ENCODE measurements at places on chromosomes 4 and X.

- no peak for DNase-seq
These were observed 170.9 kb upstream of the CASK start for GRCh38 chrX:42094218-42094617.

DNA sequence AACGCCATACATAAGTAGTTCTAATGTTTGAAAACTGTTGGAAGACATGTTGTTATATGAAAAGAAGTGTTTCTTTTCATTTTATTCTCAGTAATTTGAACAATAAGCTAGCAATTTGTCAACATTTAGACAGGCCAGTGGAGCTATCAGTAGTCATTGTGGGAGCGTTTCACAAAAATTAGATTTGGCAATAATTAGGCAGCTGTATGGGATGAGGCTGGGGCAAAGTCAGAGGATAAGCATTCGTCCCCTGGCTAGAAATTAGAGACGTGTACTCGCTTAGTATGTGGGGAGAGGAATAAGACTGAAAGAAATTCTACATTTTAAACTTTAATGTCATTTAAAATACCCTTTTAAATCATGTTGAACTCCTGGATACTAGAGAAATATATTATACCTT lies 70.6 kb downstream of the TMEM144 start:
- DNase-seq, result no peak

DNA sequence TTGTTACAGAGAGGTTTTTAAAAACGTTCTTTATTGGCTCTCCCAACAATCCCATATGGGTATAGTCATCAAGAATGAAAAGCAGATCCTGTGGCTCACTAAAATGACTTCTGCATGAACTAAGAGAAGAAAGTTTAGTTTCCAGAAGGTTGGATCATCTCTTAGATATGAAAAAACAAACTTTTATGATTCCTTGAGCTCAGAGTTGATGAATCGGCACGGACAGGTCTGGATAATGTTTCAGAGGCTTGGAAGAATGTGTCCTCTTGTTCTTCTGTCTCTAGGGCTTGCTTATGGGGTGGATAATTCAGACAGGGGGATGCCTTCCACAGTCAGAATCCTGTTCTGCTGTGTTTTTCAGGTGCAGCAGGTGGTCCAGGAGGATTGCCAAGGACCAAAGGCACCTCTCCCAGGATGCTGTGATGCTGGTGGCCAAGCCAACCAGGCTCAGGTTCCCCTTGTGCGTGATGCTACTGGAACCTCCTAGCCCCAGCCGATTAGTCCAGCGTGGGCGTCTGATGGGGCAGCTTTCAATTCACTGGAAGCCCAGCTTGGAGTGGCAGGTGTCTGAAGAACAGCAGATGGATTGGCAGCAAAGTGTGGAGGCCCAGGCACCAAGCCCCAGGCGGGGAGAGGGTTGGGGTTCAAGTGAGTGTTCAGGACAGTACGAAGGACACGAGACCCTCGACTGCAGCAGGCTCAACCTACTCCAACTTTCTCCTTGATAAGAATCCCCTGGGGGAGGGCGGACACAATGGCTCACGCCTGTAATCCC lies 30.3 kb downstream of the CCKAR start:
- DNase-seq, result no peak

DNA sequence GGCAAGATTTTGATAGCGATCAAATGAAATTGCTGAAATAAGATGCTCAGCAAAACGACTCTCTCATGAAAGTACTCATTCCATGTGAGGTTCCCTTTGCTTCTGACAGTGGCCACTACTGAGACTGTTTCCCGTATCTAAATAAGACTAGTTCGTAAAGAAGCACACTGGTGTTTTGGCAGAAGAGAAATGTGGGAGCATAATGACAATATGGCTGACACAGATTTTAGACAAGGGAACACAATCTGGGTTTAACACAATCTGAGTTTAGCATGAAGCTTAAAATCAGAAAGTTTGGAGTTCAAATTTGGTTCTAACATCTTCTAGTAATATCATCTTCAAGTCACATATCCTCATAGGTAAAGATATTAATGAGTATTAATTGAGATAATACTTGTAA lies 13.7 kb downstream of the GABRA4 start:
- no peak for DNase-seq

DNA sequence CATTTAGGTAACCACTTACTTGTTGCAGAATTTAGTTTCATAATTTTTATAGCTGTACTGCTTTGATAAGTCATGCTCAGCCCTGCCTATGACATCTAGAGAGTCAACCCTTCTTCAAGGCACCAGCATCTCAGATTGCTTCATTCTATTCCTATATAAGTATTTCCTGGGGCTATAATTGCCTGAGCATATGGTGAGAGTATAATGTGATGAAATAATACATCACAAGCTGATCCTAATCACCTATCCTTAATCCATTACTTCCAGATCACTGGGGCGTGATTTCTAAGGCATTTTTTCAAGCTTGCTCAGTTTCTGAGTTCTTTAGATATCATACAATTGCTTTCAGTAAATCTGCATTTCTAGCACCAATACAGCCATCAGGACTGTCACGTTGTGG lies 200.0 kb upstream of the NPY2R start:
- no peak for DNase-seq

DNA sequence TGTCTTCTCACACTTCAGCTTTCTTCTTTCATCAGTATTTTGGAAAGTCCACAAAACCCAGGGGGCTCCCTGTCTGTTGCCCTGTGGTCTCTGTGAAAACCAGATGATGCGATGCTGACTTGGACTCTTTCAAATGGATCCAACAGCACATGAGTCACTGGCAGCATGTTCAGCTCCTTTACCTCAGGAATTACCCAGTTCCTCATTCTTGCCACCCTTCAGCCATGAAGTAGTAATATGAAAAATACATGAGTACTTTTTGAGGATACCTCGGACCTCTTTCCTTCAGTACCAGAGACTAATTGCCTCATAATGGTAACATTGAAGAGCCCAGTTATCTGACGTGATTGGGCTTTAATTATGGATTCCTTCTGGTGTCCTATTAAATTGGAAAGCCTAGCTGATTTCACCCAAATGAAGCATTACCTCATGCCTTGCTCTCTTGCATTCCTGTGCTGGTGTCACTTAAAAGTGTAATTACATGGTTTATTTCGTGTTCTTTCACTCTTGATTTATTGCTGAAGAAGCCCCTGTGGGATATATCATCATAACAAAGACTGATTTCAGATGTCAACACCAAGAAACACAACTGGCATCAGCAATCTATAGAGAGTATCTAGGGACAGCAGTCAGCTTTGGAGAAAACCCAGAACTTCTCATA lies 63.4 kb downstream of the NFKB1 start:
- DNase-seq, result peak; percentile 91

DNA sequence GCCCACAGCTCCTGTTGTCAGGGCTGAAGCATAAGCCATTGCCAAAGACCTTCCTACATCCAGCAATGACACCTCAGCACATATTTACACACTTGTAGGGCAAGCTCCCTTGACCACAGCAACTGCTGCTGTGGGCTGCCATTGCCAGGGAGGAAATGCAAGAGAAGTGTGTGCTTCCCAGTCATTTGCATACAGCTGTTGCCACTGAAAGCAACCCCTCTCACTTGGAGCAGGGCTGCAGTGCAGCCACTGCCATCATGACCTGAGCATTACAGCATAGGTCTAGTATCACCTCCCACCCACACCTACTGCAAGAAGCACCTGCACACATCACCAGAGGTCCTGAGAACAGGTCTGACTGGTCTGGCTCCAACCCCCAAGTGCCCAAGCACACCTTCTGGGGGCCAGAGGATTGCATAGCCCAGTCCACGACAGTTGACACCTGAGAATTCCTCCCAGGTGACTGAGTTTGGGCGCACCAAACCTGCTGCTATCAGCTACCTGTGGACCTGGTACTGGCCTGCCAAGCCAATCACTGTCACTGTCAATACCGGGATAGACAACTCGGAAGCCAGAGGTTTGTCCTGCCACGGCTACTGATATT lies 636.5 kb upstream of the SLIT2 start:
- DNase-seq, result no peak

DNA sequence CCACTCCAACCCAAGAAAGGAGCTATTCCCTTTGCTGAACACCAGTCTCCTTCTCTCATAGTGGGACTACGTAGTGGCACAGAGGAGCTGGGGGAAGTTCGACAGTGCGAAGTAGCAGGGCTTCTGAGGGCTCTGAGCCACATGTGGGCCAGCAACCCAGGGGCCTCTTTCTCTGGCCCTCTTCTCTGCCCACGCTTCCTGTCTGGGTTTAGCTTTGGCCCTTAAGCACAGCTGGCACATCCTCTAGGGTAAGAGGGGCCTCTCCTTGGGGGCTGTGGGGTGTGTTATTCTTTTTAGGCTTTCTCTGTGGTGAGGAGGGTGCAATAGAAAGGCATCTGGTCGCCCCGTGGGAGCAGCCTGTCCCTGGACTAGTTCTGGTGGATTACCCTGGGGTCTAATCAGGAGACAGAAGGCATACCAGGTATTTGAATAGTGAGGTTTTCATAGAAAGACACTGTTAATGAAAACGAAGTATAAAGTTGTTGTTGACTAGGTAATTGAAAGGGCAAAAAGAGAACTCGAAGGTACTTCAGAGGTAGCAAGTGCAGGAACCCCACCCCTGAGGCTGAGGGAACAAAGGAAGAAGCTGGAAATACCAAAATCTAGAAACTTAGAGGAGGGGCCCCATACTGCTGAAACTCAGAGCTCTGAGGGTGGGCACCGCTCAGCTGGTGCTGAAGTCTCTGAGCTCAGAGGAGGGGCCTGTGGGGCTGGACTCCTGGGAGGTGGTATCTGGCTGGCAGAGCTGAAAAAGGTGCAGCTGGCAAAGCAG lies 151.9 kb upstream of the RPS6KA3 start:
- DNase-seq, result no peak

- DNase-seq, result no peak
These were observed 116.8 kb upstream of the AGA start for GRCh38 chr4:177558995-177559394.

DNA sequence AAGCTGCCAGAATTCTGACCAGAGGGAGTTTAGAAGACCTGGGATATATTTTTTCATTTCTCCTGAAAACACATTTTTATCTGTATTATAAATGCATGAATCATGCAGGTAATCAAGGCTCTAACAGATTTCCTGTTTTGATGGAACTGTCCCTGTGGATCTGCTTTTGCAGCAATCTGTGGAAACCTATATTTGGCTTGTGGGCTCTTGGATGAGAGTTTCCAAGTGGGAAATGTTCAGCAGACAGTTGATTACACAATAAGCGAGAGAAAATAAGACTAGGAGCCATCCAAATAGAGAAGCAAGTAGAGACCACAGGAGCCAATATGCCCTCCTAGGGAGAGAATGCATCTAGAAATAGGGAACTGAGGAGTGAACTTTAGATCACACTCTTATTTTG lies 105.0 kb downstream of the NDST3 start:
- no peak for DNase-seq

- DNase-seq, result no peak
These were observed 1.4 kb downstream of the AREG start for GRCh38 chr4:74446193-74446868.

GRCh38 chr4:125483278-125483677 lies 168.5 kb downstream of the FAT4 start:
- no peak for DNase-seq

GRCh38 chr4:103098756-103099440 lies 736 bp downstream of the BDH2 start:
- DNase-seq, result no peak

DNA sequence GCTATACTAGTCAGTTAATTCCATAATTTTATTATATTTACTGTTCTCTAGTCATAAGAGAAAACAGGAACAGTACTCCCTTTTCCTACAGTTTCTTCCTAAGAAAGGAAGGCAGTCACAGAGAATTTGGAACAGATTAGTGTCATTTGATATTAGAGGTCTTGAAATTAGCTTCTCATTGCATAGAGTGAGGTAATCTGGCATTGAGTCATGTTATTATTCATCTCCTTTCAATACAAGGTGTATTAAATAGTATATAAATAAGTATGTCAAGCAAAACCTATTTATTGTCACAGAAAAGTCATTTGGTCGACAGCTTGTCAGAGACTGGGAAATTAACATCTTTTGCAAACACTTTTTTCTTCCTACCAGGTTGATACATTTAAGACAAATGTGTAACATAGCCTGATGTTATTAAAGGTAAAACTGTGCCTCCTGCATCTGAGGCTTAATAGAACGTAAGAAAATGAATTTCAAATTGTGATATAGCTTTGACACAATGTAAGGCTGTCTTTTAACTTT lies 753.1 kb upstream of the FRG1 start:
- no peak for DNase-seq

GRCh38 chr4:187491286-187491685 lies 504.3 kb upstream of the ZFP42 start:
- DNase-seq, result no peak

GRCh38 chrX:11197671-11198070 lies 86.5 kb downstream of the HCCS start:
- DNase-seq, result no peak

DNA sequence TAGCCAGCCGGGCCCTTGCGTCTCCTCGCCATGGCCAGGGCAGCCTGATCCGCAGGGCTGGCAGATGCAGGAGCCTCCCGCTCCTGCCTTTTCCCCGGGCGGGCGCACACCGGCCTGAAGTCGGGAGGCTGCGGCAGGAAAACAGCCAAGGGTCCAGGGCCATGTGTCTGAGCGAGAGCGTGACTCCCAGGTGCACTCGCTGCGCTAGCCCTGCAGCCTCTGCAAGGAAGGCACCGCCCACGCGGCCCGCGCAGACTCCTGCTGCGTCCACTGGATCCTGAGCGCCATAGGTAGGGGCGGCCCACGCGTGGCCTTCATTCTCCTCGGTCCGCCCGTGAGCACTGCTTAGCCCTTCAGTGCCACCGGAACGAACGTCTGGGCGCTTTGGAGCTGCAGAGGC lies 379.9 kb downstream of the TRAM1L1 start:
- no peak for DNase-seq

- DNase-seq, result no peak
These were observed 5.8 kb upstream of the TMEM271 start for GRCh38 chr4:581753-582361.

- DNase-seq, result no peak
These were observed 10.9 kb upstream of the DCTD start for GRCh38 chr4:182928061-182928460.

DNA sequence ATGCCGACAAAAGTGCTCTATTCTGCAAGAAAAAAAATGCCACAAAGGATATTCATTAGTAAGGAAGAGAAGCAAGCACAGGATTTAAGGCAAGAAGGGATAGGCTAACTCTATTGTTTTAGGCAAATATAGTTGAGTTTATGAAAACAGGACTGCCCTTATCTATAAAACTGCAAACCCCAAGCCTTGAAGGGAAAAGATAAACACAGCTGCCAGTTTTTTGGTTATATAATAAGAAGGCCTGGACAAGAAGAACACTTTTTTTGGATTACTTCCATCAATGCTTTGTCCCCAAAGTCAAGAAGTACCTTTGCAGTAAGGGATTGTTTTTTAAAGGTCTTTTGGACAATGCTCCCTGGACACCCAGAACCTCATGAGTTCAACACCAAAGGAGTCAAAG lies 45.4 kb upstream of the WWC2 start:
- DNase-seq, result no peak

All from astrocyte of the cerebellum (primary cell).